Right ventricle myocardium inferior (tissue), 1 donor: ENCODE measurements at places on chromosomes 7 and 10.

DNA sequence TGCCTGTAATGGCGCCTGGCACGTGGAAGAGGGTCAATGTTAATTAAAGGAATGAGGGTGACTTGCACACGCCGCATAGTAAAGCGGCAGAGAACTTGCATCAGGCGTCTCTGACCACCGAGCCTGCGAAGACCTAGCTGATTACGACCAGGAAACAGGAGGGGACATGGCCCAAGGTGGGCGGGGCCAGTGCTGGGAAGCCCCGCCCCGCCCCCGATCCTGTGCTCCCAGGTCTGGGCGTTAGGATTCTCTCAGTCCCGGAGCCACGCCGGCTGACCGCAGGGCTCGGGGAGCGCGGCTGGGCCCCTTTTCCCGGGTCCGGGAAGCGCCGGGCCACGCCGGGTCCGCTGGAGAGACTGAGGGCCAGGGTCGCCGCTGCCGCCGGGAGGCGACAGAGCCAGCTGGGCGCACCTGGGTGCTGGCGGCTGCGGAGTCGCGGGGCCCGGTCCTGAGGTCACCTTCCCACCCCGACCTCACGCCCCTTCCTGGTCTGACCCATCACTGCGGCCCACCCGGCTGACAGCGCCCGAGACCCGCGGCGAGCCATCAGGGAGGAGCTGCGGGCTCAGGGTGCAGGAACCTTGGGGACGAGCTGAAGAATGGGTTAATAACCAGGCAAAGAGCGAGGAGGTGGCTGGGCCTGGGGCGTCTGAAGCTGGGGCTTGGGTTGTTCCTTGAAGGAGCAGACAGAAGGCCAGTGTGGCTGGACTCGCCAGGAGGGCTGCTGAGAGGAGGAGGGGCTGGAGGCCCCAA lies 23.0 kb upstream of the GRID1 start:
- DNase-seq = no peak

DNA sequence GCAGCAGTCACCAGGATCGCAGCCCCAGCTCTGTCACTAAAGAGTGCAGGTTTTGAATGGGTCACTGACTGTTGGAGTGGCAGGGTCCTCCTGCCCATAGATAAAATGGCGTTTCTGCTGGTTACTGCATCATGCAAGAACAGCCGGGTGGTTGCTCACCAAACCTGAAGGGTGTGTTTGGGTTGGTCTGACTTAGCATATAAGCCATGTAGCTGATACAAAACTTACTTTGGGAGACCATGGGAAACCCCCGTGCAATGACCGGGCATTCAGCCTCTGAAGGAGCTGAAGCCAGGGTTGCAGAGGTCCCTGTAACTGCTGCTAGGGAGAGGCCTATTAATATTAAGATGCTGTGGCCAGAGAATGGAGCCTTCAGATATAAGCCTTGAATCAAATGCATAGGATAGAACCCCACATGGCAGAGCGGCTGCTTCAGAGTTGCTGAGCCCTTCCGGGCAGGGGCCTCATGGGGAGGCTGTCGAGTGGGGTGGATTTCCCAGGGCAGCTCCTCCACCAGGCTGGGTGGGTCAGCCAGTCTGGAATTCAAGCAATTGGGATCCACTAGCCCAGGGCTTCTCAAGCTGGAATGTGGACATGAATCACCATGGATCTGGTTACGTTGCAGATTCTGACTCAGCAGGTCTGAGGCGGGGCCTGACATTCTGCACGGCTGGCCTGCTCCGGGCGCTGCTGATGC lies 70.9 kb upstream of the CTBP2 start:
- DNase-seq = no peak

- no peak for DNase-seq
Observed at GRCh38 chr10:123997486-123998196, 95.8 kb downstream of the CHST15 start.

DNA sequence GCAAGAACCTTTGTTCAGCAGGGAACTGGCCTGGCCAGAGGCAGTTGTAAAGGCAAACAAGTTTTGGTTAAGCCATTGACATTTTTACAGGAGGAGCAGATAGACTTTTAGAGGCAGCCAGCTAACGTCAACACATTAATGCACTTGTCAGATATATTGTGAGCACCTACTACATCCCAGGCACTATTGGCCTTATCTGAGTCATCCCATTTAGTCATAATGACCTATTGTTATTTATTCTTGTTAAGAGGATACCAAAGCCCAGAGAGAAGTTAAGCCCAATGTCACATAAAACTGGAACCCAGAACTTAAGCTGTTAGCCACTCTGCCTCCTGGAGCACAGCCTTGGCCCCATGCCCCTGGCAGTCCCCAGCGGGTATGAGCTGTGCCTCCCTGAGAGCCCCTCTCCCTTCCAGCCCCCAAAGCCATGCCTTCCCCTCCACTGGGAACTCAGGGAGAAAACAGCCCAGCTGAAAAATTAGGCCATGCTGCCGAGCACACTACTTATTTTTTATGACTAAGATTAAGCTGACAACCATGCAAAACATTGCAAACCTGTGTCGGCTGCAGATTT lies 32.7 kb upstream of the TRIM8 start:
- DNase-seq = no peak

DNA sequence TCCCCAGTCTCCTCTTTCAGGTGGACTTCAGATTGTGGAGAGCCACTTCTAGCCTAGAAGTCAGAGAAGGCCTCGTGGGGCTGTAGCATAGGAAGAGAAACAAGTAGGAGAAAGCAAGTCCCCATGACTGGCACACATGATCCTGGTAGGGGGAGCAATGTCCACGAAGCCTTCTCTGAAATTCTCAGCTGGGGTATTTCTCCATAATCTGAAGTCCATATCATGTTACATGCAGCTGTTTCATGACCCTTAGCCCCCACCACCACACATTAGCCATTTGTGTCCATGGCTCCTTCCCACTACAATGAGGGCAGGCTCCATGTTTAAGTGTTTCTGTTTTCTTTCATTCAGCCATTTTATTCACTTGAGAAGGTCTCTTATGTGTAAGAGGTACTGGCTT lies 43.2 kb downstream of the LAMB4 start:
- no peak for DNase-seq

- DNase-seq = no peak
Observed at GRCh38 chr10:113347508-113347907, 205.3 kb upstream of the HABP2 start.
